ENCODE measurements at places on chromosomes 4 and X. TPM values are rescaled to one million over a fixed set of nuclear protein-coding genes. Genes with fewer than 3 reads are reported as not detected.

GRCh38 chr4:8643441-8643840 lies 50.9 kb downstream of the CPZ start:
- DNase-seq, result peak; percentile 28

GRCh38 chr4:113256946-113257345 lies 207.5 kb downstream of the ANK2 start:
- no peak for DNase-seq

- no peak for DNase-seq
Observed at GRCh38 chr4:187000281-187000680, 276.6 kb upstream of the FAT1 start.

Gene PGAM4
- not detected for total RNA-seq

Gene SULT1E1
- total RNA-seq, result not detected

GRCh38 chrX:45428831-45429230 lies 228.2 kb upstream of the DIPK2B start:
- DNase-seq, result no peak

DNA sequence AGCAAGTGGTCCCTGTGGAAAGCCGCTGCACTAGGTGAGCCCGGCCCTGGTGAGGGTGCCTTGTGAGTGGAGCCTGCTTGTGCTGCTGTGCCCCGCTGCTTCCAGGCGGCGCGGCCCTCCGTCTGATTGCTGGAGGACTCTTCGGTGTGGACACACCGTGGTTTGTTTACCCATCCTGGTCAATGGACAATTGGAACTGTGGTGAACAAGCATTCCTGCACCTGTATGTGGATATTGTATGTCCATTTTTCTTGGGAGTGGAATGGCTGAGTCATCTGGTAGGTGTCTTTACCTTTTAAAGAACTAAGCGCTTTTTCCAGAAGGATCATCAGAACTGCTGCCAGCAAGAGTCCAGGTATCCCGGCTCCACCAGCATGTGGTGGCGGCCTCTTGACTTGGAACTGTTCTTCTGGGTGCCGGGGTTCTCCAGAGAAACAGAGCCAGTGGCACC lies 15.6 kb downstream of the MAEA start:
- DNase-seq, result no peak

DNA sequence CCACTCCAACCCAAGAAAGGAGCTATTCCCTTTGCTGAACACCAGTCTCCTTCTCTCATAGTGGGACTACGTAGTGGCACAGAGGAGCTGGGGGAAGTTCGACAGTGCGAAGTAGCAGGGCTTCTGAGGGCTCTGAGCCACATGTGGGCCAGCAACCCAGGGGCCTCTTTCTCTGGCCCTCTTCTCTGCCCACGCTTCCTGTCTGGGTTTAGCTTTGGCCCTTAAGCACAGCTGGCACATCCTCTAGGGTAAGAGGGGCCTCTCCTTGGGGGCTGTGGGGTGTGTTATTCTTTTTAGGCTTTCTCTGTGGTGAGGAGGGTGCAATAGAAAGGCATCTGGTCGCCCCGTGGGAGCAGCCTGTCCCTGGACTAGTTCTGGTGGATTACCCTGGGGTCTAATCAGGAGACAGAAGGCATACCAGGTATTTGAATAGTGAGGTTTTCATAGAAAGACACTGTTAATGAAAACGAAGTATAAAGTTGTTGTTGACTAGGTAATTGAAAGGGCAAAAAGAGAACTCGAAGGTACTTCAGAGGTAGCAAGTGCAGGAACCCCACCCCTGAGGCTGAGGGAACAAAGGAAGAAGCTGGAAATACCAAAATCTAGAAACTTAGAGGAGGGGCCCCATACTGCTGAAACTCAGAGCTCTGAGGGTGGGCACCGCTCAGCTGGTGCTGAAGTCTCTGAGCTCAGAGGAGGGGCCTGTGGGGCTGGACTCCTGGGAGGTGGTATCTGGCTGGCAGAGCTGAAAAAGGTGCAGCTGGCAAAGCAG lies 151.9 kb upstream of the RPS6KA3 start:
- no peak for DNase-seq

Gene BEX1
- total RNA-seq, result 1.7 TPM

Gene TMSB15A
- total RNA-seq, result not detected

DNA sequence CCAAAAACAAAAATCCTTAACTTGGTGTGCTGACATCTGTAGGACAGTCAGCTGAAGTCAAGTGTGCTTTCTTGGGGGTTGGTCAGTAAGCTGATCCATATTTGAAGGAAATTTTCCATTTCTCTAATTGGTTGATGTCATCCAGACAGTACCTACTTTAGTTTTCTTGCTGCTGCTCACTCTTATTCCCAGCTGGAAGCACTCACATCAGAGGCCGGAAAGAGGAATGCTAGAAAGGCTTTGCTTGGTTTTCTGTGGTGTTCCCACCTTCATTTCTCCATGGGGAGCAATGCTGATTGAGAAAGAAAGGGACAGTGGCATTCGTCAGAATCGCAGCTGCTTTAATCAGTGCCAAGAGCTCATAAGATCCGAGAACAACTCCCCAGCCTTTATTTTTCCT lies 227.0 kb downstream of the C4orf33 start:
- no peak for DNase-seq

DNA sequence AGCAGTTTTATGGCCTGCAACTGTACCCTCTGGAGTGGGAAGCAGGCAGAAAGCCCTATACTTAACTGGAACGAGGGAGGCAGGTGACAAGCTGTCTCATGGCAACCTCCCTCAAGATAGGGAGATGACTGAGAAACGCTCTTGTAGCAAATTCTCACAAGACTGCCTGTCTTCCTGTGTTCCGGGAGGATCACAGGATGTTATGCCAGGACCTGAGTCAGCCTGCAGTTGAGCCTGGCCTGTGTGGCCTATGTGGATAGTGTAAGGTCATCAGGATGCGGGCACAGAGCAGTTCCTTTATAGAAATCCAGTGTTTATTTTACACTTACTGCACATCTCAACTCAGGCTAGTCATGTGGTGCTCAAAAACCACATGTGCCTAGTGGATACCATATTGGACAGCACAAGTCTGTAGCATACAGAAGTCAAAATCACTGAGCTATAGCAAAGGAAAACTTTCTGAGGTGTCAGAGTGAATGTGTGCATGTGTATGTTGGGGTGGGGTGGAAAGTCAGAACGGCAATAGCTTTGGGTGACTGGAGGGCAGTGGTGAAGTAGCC lies 25.2 kb downstream of the TAF7L start:
- no peak for DNase-seq

DNA sequence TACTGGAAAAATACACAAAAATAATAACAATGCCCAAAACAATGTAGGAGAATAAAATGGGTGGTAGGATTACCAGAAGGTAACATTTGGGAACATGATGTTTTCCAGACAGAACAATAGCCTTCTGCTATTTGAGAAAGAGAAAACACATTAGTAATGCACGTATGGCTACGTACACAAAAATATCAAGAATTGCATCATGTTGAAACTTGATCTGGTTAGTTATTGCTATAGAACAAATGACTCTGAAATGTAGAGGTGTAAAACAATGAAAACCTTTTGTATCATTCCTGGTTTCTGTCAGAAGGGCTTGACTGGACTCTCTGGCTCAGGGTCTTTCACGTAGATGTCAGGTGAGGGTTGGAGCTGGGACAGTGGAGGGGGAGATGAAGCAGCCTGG lies 1040.0 kb downstream of the FAT4 start:
- no peak for DNase-seq

Gene GRPR
- 0.40 TPM for total RNA-seq

Gene SLC9B1
- 3.7 TPM for total RNA-seq

- DNase-seq, result no peak
Observed at GRCh38 chrX:27242581-27242980, 220.6 kb downstream of the PPP4R3C start.

Gene GLRA2
- 0.22 TPM for total RNA-seq

Gene POU4F2
- total RNA-seq, result not detected

Gene TEX11
- total RNA-seq, result not detected

Gene TMPRSS11D
- not detected for total RNA-seq

DNA sequence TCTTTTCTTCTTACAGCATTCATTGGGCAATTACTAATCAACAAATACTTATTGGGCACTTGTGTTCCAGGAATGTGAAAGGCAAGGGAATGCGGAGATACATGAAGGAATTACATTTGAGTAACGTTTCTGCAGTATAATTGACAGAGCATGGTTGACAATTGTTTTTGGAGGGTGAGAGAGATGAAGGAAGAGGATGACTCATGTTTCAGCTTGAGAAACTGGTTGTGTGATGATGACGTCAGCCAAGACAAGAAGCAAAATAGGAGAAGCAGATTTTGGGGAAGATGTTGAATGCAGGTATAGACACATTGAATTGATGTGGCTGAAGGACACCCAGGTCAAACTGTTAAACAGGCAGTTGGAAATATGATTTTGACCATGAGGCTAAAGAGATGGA lies 8.0 kb upstream of the CPEB2 start:
- no peak for DNase-seq

DNA sequence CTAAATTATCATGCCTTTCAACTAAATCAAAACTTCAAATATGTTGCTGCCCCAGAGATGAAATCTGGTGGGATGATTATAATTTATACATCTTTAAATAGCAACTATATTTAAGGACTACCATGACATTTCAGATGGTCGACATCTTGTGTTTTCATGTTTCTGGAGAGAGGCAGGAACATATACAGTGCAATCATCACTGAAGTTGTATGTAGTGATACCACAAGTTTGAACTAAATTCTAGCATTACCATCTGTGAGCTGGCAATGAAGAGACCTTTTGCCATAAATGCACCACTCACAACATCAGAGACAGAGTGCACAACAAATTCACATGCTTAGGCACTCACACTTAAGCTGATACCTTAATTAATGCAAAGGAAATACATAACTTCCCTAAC lies 196.4 kb upstream of the GPC4 start:
- no peak for DNase-seq

DNA sequence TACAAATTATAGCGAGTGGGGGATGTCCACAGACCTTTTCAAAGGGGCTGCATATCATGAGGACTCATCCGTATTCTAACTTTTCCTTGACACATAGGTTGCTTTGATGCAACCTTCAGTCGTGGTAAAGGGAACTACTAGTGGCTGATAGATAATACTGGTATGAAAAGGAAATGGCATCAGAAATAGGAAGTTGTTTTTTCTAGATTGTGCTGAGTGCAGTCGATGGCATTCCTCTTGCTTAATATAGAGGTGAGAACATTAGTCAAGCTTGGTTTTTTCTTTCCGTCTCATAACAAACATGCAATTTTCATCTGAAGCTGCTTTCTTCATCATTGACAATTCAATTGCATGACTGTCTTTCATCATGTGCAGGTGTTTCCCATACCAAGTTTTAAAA lies 16.6 kb downstream of the ENPEP start:
- no peak for DNase-seq

- DNase-seq, result no peak
Observed at GRCh38 chr4:41887821-41888686, 47.2 kb upstream of the TMEM33 start.

DNA sequence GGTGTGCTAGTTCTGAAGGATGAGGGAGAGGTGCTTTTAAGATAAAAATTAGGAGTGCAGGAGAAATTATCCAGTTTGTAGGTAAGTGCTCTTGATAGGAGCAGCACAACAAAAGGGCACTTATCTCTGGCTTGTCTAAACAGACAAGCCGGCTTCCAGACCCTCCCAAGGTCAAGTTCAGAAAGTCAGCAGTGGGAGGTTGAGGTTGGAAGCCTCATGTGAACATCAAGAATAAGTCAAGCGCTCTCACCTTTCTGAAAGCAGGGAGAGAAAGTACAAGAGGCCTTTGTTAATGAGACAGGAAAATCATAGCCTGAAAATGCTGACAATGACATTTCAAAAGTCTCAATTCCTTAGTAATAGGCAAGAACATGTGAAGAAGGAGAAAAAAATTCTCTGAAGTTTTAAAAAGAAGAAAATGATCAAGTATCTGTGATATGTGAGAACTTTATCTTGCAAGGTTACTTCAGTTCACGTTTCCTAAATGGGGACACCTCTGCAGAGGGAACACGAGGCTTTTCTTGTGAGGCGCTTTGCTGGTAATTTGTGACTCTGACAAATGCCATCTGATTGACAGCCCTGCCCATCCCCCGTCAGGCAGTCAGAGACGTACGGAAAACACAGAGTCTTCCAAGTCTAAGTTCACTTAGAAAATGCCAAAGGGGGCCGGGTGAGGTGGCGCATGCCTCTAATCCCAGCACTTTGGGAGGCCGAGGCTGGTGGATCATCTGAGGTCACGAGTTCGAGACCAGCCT lies 62.2 kb downstream of the TIGD2 start:
- no peak for DNase-seq

- no peak for DNase-seq
Observed at GRCh38 chrX:13051529-13052172, 7.2 kb upstream of the FAM9C start.

Gene DACH2
- total RNA-seq, result 0.27 TPM

GRCh38 chr4:108601532-108601931 lies 18.8 kb upstream of the RPL34 start:
- DNase-seq, result no peak

DNA sequence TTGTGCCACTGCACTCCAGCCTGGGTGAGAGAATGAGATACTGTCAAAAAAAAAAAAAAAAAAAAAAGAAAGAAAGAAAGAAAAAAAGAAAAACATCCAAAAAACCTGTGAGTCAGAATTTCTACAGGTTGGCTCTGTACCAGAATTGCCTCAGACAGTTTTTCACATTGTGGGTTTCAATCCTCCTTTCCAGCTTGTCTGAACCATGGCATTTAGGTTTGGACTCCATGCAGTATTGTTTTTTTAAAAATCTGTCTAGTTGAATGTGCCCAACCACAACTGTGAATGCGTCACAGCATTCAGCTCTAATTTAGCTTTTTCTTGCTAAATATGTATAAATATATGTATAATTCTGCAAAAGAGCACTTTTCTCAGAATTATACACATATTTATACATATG lies 31.4 kb upstream of the ARSH start:
- no peak for DNase-seq

DNA sequence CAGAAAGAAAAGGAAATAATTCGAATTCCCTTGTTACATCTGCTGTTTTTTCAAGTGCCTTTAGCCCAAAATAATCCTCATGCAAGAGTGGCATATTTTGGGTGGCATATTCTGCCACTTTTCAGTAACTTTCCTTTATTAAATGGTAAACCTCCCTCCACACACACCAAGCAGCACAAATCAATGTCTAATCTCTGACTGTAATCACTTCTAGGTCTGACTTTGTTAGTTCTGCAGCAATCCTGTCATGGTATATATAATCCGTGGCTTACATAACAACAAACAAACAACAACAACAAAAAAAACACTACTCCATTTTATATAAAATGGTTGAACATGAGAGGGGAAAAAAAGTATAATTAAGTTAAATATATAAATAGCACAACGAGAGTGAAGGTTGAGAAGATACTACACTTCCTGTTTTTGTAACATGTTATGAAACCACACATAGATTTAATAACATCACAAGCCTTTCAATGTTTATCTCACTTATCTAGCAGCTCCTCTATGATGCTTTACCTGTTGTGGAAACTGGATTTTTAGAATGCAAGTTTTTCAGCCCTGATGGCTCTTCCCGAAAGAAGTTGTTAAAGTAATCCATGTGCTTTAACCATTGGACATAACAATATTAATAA lies 715.4 kb downstream of the GRXCR1 start:
- DNase-seq, result no peak

Gene MSX1
- 7.5 TPM for total RNA-seq
